Amniotic stem cell (primary cell): ENCODE measurements at places on chromosomes 1 and 21.

- DNase-seq, result no peak
These were observed 2.0 kb upstream of the ZNF678 start for GRCh38 chr1:227561241-227561907.

DNA sequence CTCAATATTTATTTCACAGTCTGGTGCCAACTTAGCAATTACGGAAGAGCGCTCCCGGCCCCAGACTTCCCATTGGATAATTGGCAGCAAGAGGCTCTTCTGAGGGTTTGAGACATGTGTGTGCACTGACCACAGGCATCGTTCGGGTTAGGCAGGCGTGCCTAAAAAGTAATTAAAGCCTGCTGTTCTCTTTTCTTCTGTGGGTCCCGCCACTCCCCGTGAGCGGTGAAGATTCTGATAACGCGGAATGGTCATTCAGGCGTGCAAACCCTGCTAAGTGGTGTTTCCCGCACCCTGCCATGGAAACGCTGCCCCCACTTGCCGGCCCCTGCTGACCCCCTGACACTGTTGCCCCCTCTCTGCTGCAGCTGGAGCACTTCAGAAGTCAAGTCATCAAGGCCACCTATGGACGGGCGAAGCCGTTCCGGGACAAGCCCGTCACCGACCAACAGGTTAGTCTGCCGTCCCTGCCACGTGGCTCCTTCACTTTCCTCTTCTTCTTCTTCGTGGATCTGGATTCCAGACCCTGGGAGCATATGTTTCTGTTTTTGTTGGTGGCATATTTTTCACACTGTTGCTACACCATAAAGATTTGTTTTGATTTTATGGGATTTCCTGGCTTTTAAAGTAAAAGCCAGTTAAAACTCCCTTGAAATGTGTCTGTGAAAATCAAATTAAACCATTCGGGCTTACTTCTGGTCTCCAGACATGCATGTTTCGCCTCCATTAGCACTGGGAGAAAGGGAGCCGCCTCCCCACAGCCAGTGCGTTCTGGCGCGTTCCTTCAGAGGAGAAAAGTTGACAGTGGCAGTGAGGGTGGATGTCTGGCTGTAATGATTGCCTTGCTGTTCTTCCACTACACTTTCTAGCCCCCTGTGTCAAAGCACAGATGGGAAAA is 79.9 kb downstream of the FHAD1 start:
- DNase-seq, result no peak

DNA sequence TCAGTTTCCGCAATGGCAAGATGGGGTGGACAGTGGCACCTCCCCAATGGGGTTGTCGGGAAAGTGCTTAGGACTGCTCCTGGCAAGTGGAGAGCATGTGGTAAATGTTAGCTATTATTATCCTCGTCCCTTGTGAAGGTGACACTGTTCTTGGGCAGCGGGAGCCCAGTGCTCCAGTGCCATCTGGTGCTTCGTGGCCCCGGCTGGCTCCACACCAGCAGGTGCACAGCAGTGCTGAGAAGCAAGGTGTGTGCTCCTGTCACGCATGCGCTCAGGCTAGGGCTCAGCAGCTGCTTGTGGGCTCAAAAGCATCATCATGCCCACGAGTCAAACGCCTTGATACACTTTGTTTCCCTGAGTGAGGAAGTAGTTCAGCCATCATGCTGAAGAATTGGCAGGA is 24.9 kb upstream of the KCNC4 start:
- DNase-seq, result no peak

GRCh38 chr1:193216920-193217319 is 30.5 kb upstream of the B3GALT2 start:
- no peak for DNase-seq

DNA sequence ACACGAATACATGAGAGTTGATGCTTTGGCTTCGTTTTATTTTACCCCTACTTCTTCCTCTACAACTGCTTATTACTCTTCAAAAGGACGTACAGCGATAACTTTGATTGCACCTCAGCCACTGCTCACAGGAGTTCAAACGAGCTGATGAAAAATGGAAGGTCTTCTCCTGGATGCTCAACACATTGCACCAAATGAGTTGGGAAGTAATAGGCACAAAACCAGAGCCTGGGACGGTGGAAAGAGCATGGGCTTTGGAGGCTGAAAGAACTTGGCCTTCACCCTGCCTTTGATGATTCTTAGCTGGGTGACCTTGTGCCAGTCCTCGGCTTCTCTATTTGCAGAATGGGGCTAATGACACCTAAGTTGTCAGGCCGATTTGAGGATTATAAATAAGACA is 4.8 kb downstream of the CD53 start:
- no peak for DNase-seq

GRCh38 chr21:28928578-28929420 is 63.9 kb downstream of the LTN1 start:
- DNase-seq, result no peak

DNA sequence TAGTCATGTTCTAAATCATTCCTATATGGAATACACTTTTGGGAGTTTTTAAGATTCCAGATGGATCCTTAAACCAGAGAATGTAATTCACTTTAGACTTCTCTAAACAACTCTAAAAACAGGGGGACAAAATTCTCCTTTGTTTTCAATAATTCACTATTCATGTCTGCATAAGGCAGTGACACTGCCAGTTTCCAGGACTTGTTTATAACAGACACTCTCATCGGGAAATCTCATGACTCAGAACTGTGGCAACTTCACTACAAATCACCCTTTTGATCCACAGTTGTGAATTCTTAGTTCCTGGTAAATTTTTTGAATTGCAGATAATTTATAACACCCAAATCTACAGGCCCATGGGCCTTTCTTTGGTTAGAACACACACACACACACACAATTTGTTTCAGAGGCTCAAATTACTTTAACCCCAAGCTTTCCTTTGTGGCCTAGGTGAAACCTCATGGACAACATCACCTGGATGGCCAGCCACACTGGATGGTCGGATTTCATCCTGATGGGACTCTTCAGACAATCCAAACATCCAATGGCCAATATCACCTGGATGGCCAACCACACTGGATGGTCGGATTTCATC is at the start of gene OR2T4:
TSS of gene OR2T4 (plus strand) at position 545 of the 595 bp plus-strand sequence. CDS start at position 545, 0 bp downstream.
- DNase-seq, result no peak

DNA sequence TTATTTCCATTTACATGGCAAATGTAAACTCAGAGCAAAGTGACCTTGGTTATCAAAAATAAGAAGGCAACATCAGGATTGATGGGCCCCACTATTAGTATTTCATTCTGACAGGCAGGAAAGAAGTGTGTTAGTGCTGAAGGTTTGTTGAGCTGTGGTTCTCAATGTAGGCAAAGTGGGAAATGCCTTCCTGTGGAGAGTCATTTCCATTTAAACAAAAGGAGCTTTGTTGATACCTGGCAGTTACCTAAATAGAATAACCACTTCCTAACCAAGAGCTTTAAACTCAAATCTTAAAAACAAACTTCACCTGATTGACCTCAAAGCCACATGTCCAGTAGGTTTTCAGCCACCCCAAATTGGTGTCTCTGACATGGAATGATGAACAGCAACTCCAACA is 579.9 kb upstream of the BEND5 start:
- DNase-seq, result no peak

DNA sequence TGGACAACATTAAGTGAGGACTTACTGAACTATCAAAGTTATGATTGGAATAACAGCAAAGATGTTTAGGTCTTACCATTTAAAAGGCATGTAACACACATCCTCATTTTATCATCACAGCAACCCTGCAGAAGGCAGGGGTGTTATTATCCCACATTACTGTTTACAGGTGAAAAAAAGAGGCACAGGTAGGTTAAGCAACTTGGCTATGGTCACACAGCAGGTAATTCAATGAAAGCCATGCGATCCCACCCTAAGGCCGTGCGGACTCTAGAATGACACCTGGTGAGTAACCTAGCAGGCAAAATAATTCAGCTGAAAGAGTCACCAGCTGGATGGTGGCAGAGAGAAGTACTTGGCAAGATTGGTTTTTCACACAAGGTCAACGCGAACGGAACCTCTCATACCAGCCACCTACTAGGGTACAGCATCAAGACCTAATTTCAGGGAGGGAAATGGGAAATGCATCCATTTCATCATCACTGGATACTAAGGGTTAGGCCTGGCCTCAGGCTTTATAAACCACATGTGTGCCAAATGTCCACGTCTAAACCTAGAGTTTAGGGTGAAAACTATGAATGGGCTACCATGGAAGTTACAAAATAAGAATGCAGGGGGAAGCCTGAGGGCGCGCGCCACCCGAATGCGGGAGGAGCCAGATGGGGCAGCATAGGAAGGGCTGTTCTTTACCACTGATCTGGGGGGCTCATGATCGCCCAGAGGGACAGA is 85.3 kb downstream of the SLC66A1 start:
- no peak for DNase-seq

DNA sequence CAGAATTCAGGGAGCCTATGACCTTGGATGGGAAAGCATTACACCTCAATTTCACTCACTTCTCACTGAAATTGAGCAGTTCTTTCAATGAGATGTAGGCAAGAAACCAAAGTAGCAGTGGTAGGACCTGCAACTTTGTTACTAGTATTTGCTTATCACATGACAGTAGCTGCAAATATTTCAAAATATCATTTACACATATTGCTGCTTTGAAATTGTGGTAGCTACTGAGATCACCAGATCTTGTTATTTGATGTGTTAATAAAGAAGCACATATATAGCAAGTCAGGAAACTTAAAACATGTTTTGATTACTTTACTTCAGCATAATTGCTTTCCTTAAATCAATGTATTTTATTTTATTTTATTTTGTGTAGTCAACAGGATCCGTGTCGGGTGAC is 12.9 kb downstream of the LDLRAD2 start:
- no peak for DNase-seq

DNA sequence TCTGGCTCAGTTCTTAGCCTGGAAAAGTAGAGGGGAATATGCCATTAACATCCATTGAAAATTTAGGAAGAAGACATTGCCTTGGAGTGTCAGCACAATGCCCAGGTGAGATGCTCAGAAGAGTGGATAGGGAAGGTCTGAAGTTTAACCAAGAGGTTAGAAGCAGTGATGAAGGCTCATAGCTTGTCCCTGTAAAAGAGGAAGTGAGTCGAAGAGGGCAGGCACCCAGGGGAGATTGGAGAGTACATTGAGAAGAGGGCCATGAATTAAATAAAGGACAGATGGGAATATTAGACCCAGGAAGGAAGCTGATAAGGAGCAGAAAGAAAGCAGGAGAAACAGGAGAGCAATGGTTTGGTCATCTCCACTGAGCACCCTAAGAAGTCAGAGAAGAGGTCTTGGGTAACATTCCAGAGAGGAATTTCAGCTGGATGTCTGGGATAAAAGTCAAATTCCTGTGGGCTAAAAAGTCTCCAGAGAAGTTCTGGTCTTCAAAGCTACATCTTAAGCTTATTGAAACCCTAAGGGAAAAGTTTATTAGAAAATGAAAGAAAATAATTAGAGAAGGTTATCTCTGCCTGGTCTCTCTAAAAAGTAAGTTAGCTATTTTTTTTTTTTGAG is 17.3 kb downstream of the C8B start:
- DNase-seq, result no peak

DNA sequence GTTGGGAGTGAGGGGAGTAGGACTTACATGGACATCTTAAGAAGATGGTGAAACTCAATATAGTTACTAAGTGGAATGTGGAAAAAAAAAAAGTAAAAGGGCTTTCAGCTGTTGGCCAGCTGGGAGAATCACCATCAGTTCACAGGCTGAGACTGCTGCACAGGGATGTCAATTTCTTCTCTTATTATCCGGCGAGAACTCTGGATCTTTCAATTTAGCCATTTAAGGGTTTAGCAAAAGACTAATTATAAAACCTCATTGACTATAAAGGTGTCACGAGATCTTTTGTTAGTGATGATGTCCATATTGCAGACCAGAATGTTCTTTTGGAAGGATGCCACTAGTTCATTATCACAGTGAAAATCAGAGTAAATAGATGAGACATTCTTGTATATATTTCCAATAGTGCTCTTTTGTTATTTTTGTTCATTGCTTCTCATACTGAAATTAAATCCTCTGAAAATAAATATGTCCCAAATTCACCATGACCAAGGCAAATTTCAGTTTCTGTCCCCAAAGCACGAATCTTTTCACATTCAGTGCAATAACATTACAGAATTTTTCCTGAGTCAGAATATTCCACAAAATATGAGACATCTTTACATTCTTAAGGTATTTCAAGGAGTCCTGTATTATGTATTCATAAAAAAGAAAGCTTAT is 266.1 kb downstream of the DNM3 start:
- no peak for DNase-seq

DNA sequence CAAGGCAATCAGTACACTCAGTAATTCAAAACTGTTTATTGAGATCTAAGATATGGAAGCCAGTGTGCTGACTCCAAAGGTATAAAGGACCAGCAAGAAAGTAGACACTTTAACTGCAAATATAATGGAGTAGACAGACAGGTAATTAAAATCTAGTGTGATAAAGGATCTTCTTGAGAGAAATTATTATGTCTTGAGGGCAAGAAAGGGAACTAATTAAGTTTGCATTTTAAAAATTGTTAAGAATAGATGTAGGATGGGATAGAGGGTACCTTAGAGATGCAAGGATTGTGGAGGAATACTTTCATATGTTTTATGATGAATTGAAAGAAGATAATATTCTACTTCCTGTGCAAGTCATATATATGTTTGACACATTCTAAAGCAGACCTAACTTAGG is 825.3 kb downstream of the LTN1 start:
- no peak for DNase-seq

- no peak for DNase-seq
These were observed 676 bp upstream of the CTTNBP2NL start for GRCh38 chr1:112395256-112395820.

- DNase-seq, result no peak
These were observed 33.2 kb downstream of the SLC45A1 start for GRCh38 chr1:8350914-8351684.

GRCh38 chr1:184513421-184513820 is 126.6 kb downstream of the C1orf21 start:
- no peak for DNase-seq

DNA sequence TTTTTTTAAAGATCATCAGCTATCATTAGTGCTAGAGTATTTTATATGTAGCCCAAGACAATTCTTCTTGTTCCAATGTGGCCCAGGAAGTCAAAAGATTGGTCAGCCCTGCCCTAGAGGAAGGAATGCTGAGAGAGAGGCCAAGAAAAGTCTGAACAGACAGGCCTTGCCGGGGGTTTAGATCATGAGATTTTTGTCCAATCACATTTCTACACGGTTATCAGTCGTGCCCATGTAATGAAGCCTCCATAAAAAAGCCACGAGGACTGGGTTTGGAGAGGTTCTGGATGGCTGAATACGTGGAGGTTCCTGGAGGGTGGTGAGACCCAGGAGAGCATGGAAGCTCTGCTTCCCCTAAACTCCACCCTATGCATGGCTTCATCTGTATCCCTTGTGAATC is 24.3 kb upstream of the ENO1 start:
- DNase-seq, result no peak

- DNase-seq, result no peak
These were observed 365.9 kb downstream of the PTPRU start for GRCh38 chr1:29602203-29602602.

DNA sequence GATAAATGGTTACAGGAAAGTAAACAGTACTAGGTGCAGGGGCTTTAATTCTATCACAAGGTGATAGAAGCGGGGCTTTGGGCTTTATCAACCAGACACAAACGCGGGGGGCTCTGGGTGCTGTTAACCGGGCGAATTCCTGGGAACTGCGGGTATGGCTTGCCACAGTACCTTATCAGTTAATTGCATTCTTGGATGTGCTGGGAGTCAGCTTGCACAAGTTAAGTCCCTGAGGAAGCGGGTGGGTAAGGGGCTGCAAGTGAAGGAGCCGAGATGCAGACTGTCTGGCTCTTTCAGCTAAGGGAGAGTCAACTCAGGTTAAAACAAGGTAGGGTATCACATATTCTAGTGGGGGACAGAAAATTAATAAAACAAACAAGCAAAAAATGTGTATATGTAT is 661 bp downstream of the GBP4 start:
- DNase-seq, result no peak
